ENCODE measurements at places on chromosomes 7 and 10.

- no peak for DNase-seq
Measured at GRCh38 chr10:66277481-66277880, 648.4 kb upstream of the LRRTM3 start.

GRCh38 chr7:5231811-5232484 is 41.9 kb downstream of the WIPI2 start:
- DNase-seq: no peak

- no peak for DNase-seq
Measured at GRCh38 chr10:287814-288213, 152.6 kb downstream of the ZMYND11 start.

GRCh38 chr7:35355199-35355598 is 101.3 kb upstream of the TBX20 start:
- no peak for DNase-seq

- DNase-seq: no peak
Measured at GRCh38 chr7:115135769-115136410, 214.0 kb downstream of the MDFIC start.

GRCh38 chr7:34091321-34091917 is 186.1 kb downstream of the BMPER start:
- DNase-seq: peak; percentile 4

DNA sequence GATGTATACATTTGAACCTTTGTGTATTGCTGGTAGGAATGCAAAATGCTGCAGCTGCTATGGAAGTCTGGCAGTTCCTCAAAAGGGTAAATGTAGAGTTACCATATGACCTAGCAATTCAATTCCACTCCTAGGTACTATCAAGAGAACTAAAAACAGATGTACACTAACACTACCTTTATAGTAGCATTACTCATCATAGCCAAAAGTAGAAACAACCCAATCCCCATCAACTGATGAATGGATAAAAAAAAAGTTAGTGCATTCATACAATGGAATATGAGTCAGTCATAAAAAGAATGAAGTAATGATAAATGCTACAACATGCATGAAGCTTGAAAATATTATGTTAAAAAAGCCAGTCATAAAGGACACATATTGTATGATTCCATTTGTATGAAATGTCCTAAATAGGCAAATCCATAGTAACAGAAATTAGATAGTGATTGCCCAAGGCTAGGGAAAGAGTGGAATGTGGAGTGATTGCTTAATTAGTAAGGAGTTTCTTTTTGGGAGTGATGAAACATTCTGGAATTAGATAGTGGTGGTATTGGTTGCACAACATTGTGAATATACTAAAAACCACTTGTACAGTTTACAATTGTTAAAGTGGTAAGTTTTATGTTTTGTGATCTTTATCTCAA is 96.4 kb upstream of the AOAH start:
- DNase-seq: no peak

GRCh38 chr10:115514895-115515294 is 421.7 kb downstream of the ATRNL1 start:
- no peak for DNase-seq

- no peak for DNase-seq
Measured at GRCh38 chr10:29132551-29133111, 156.2 kb upstream of the LYZL1 start.

DNA sequence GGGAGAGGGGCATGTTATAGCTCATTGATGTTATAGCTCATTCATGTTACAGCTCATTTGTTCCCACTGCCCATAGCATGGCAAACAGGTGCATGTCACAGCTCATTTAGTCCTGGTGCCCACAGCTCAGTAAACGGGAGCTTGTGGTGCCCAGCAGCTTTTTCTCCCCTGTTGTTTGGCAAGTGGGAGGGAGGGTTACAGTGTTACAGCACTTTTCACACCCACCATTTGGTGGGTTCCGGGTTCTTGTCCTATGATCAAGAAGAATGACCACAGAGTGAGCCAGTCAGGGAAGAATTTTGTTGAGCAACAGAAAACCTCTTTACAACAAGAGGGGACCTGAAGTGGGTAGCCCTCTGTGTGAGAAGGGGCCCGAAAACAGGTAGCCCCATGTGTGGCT is 162.8 kb upstream of the CSTF2T start:
- DNase-seq: no peak

- no peak for DNase-seq
Measured at GRCh38 chr7:132214452-132214851, 361.8 kb downstream of the PLXNA4 start.

DNA sequence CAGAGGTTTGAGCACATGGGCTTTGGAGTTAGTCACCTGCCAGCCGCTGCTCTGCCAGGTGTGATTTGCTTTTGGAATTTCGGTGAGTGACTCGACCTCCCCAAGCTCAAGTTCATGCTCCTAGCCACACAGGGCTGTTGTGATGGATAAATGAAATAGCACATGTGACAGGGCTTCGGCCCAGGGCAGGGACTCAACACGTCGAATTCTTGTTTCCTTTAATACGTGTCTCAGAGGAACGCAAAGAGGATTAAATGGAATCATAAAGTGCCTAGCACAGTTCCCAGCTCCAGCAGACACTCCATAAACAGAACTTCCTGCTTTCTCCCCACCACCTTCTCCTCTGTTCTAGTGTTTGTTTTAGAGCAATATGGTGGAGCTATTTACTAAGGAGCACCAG is 88.3 kb upstream of the CHST15 start:
- no peak for DNase-seq

DNA sequence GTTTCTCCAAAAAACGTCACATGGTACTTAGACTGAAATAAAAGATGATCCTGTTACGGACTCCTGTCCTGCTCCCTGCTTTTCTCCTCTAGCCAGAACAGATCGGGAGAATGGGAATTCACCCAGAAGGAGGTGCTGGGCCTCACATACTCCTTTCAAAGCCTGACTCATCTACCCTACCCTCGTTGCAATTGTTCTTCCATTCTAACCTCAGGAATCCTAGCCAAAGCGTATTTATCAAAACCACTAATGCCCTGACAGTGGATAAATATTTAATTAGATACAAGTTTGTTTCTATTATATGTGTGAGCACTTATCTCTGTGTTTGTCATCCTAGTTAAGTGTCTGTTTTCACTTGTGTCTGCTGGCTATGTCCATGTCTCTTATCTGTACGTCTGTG is 21.7 kb downstream of the ZCWPW1 start:
- DNase-seq: no peak

GRCh38 chr10:1189166-1190051 is 133.2 kb downstream of the WDR37 start:
- DNase-seq: no peak

- DNase-seq: no peak
Measured at GRCh38 chr7:124480036-124480820, 285.4 kb downstream of the GPR37 start.

DNA sequence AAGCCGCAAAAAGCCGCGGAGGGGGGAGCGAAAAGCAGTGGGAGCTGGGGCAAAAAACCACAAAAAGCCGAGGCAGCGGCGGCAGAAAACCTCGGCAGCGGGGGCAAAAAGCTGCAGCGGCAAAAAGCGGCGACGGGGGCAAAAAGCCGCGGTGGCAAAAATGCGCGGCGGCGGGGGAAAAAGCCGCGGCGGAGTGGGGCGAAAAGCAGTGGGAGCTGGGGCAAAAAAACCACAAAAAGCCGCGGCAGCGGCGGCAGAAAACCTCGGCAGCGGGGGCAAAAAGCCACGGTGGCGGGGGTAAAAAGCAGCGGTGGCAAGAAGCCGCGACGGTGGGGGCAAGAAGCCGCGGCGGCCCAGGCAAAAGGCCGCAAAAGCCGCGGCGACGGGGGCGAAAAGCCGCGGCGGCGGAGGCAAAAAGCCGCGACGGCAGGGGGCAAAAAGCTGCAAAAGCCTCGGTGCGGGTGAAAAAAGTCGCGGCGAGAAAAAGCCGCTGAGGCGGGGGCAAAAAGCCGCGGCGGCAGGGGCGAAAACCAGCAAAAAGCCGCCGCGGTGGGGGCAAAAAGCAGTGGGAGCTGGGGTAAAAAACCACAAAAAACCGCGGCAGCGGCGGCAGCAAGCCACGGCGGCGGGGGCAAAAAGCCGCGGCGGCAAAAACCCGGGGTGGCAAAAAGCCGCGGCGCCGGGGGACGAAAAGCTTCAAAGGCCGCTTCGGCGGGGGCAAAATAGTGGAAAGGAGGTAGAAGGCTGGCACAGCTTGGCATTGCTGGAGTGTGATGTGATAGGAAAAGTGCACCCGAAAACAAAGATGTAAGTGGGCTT is 135.9 kb downstream of the ZNF92 start:
- no peak for DNase-seq

DNA sequence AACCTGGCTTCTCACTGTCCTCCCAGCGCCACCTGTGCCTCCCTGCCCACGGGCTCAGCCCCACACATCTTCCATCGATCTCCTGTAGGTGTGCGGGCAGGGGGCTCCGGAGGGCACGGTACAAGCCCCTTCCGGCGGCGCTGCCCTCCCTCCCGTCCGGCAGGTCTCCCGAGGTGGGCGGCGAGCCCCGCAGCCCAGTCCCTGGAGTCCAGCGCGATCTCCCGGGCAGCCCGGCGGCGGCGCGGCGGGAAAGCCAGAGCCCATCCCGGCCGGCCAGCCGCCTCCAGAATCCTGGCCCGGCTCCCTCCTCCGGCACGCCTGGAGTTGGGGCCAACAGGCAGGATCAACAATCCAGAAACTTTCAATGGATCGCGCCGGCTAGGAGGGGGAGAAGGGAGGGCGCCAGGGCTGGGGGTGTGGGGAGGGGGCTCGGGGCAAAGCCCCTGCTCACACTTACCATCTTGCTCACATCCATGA is 100.1 kb downstream of the HIP1 start:
- DNase-seq: no peak

GRCh38 chr10:100232101-100232500 is 2.7 kb upstream of the CHUK start:
- DNase-seq: no peak

GRCh38 chr10:12390733-12391132 is 41.4 kb downstream of the CAMK1D start:
- DNase-seq: no peak

- no peak for DNase-seq
Measured at GRCh38 chr10:125816548-125816947, 6.5 kb downstream of the UROS start.

- no peak for DNase-seq
Measured at GRCh38 chr7:81662531-81662930, 107.3 kb downstream of the HGF start.

DNA sequence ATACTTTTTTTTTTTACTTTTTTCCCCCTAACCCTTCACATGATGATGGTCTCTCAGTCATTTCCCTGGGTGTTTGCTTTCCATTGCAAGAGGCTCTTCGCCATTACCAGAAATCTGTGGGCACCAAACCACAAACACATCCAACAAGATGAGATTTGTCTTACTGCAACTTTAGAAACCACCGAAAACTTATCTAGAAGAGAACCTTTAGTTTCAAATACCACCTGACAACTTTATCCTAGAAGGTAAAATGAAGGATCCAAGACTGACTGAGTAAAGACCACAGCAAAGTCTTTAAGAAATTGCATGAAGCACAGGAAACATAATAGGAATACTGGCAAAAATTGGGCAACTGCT is 363.3 kb upstream of the MBL2 start:
- DNase-seq: no peak

DNA sequence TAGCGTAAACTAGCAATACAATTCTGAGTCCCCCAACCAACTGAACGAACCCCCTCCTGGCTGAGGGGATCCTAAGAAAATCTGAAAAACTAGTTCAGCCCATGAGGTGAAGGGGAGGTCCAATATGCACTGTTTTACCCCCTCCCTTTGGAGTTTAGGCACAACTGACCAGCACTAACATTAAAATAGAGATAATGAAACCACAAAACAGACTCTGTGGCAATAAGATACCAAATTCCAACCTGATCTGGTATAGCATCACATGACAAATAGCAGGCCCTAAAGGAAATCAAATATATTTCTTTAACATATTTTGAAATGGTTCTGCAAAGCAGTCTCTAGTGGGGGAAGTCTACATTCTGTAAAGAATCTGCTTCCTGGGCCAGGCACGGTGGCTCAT is 522.5 kb downstream of the TYW1 start:
- DNase-seq: no peak

DNA sequence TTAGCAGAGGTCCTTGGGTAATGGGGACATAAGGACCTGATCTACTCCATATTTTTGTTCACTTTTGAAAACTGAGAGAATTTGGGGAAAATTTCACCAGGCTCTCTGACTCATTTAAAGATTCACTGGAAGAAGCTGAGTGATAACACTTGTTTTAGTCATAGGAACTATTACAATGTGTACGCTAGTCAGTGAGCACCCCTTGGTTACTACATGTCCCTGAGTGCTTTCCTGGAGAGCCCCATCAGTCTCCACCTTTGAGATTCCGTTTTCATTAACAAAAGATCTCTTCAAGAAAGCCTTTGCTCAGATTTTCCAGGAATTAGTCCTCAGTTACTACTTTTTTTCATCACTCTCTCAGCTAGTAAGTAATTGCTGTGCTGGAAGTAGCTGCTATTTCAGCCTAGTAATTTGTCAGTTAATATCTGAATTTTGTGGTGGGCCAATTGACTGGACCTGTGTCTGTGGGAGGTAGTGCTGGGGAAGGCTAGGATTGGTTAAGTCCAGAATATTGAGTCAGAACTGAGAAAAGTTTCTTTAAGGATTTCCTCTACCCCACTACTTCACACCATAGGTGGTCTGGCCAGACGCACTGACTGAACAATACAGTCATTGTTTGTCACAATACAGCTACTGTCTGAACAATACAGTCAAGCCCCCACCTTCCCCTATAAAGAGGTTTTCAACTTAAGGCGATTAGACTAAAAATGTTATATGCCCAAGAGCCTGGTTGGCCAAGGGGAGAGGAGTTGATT is 235.0 kb downstream of the CCDC7 start:
- peak; percentile 12 for DNase-seq

DNA sequence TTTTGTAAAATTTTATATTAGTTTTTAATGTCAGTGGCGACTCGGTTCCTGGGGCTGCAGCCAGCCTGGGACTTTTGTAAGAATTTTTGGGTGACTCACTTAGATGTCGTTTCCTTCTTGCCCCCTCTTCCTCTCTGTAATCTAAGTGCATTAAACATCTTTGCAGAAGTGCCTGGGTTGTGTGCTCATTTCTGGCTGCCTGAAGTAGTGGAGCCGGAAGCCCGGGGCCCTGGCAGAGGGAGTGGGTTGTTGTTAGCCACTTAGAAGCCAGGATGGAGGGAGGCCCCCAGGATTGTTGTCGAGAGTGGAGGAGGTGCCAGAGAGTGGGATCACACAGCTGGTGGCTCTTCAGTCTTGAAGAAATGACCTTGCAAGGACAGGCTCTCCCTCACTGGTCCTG is 11.0 kb upstream of the TRIM8 start:
- DNase-seq: peak; percentile 54

All from activated CD4-positive, alpha-beta T cell treated with anti-CD3 and anti-CD28 coated beads, Interleukin-2, Interleukin-4, amounts not matched to agents 100 ng/mL and 50 ng/mL, durations not matched to agents 16 hours and 8 hours (primary cell).